ENCODE measurements at places on chromosomes 12 and 14.

GRCh38 chr12:106766393-106766826, 8.1 kb upstream of the RIC8B start:
- peak; percentile 32 for DNase-seq

DNA sequence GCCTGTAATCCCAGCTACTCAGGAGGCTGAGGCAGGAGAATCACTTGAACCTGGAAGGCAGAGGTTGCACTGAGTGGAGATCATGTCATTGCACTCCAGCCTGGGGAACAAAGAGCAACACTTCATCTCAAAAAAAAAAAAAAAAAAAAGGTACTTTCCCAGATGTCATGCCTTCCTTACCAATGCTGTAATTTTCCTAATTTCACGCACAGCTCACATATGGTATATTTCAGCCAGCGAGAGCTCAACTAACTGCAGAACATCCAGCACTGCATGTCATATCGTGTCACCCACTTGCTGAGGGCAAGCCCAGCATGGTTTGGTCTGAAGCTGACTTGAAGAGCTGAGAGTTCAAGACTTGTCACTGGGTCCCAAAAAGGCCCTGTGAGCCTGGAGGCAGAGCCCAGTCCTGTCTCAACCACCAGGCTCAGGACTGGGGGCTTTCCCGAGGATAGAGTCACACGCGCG, 29.0 kb downstream of the NFKBIA start:
- peak; percentile 73 for DNase-seq

DNA sequence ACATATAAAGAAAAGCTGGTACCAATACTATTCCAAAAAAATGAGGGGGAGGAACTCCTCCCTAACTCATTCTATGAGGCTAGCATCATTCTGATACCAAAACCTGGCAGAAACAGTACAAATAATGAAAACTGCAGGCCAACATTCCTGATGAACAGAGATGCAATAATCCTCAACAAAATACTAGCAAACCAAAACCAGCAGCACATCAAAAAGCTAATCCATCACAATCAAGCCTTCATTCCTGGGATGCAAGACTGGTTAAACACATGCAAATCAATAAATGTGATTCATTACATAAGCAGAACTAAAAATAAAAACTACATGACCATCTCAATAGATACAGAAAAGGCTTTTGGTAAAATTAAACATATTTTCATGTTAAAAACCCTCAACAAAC, 281.3 kb downstream of the KCNH5 start:
- peak; percentile 22 for DNase-seq

DNA sequence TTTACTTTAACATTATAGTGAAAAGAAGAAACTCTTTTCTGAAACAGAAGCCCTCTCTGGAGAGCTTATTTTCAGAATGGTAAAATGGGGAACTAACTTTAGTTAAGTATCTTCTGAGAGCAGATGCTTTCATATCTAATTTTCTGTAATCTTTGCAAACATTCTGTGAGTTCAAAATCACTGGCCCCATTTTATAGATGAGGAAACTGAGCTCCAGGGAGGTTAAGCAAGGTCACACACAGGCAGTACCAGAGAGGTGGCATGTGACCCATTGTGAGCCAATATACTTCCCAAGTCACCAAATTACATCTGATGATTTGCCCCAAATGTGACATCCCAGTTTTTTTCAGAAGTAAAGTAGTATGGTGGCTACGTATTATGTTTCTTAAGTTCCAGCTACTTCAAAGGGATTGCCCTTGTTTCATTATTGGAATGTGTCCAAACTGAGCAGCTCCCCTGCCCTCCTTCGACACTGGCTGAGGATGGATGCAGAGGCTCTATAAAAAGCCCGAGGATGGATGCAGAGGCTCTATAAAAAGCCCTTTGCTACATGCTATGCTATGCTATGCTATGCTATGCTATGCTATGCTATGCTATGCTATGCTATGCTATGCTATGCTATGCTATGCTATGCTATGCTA, 36.2 kb upstream of the NUDT4 start:
- no peak for DNase-seq

GRCh38 chr12:54251667-54252284, 28.1 kb downstream of the CBX5 start:
- DNase-seq, result peak; percentile 84

- DNase-seq, result no peak
These were observed 238.0 kb upstream of the SLC16A7 start for GRCh38 chr12:59357811-59358210.

- DNase-seq, result no peak
These were observed 8.0 kb upstream of the PLEKHA5 start for GRCh38 chr12:19121449-19122018.

DNA sequence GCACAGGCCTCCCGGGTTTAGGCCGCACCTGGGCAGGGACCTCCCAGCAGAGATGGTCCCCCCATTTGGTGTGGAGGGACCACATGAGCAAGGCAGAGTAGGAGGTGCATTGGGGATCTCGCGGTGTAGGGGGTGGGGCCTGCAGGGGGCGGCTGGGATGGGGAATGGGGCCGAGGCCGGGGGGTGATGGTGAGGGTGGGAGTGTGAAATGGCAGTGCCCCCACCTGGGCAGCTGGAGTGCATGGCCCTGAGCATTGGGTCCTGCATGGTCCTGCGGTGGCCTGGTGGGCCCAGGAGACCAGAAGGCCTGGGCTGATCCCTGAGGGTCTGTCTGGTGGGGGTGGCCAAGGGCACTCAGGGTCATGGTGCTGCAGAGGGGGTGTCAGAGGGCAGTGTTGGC, 111.8 kb downstream of the KIF26A start:
- no peak for DNase-seq

DNA sequence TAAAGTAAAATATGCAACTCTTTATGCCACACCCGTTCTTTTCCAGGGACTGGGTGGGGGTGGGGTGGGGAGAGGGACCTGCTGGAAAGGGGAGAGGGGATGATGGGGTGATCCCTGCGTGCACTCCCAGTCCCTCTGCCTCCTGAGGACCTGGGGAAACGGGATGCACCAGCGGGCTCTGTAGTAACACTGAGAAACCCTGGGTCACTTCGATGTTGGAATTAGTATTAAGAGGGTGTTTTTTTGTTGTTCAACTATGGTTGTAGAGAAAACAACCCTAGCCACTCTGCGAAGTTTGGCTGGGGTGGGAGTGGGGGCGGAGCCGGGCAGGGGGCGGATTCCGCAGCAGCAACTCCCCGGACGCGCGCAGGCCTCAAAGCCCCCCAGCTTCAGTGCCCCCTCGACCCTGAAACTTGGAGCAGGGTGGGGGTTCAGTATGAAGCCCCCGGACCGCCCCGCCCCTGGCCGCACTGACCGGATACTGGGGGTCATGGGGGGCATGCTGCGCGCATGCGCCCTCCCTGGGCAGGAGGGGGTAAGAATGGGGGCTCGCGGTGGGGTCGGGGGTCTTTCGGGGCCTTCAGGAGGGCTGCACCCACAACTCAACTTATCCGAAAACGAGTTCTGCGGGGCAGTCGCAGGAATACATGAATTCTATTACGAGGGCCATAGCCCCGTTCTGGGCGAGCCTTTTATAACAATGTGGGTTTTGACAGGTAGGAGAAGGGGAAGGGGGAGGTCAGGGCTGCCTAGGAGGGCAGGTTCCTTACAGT, 1.3 kb upstream of the ARHGEF25 start:
- no peak for DNase-seq

GRCh38 chr12:104750061-104750460, 208.0 kb downstream of the SLC41A2 start:
- DNase-seq, result peak; percentile 72

DNA sequence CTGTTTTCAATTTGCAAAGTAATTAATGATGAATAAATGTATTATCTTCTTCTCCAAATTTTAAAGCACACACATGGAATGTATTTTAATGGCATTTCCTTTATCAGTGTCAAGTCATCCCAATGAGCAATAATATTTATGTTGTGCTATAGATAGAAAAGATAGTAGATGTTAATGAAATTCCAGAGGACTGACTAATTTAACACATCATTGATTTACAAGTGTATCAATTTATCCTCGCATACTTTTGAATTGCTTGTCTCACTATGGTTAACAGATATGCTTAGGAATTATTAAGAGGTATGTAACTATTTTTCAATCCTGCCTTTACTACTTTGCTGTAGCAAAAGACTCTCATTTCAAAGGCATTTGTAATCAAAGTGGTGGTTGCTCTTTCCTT, 842.9 kb downstream of the SLC6A15 start:
- no peak for DNase-seq

DNA sequence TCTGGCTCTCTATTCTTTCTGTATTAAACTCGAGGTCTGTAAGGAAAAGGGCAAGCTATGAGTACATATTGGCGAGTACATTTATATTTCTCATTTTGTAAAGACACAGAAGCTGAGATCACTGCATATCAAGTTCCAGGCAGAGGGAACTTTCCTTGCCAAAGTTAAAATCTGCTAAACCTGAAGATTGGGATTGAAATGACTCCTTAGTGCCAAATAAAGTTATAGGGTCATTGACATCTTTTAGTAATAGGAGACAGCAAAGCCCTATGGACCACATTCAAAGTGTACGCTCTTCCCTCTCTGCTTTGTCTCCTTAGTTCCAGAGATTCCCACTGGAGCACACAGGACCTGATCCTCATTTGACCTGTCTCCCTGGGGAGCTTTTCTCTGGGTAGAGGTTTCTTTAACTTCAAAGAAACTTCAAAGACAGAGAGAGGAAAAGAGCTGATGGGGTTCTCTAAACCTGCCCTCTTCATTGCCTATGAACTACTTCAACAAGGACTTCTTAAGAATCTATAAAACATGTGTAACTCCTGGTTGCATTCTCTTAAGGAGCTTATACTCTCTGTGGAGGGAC, 42.6 kb upstream of the PTPRR start:
- DNase-seq, result no peak

GRCh38 chr14:65071544-65071943, 30.8 kb downstream of the MAX start:
- DNase-seq, result no peak
